ENCODE measurements at places on chromosomes 16 and 17.
A peak's percentile ranks its signal among the peaks of the same experiment; 100 is the strongest.

- peak; percentile 88 for DNase-seq
Measured at GRCh38 chr17:47889734-47890529, 6.1 kb upstream of the SP2 start.

DNA sequence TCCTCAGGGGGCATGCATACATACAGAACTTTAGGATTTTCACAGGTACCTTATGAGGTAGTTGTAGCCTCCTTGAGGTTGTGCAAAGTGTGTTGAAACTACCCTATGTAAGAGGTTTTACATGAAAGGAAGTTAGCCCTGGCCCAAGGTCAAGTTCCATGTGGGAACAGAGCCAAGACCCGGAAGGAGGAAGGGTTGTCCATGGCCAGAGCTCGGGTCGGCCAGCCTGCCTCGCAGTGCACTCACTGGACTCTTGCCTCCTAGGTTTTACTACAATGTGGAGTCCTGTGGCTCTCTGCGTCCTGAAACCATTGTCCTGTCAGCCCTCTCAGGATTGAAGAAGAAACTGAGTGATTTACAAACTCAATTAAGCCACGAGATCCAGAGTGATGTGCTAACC is 8.2 kb downstream of the POLR2C start:
- DNase-seq = no peak

DNA sequence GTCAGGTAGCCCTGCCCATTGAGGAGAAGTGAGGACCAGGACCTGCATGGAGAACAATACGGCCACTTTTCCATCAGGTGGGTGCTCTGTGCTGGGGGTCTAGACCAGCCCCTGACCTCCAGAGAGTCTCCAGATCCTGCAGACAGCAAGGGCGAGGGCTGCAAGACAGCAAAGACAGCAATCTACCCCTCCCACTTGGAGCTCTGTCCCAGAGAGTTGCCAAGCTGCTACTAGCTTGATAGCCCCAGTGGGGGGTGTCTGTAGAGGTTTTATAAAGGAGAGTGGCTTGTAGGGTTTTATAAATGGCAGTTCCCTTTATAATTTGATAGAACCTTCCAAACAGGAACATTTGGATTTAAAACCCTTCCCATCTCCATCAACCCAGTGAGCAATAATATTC is 16.7 kb upstream of the SLFN11 start:
- no peak for DNase-seq

DNA sequence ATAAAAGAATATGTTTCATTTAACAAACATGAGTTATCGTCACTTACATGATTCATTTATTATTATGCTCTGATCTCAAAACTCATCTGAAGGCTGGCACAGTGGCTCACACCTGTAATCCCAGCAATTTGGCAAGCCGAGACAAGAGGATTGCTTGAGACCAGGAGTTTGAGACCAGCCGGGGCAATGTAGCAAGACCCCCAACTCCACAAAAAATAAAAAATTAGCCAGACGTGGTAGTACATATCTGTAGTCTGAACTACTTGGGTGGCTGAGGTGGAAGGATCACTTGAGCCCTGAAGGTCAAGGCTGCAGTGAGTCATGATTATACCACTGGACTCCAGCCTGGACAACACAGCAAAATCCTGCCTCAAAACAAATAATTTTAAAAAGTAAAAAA is 16.0 kb downstream of the APPBP2 start:
- no peak for DNase-seq

DNA sequence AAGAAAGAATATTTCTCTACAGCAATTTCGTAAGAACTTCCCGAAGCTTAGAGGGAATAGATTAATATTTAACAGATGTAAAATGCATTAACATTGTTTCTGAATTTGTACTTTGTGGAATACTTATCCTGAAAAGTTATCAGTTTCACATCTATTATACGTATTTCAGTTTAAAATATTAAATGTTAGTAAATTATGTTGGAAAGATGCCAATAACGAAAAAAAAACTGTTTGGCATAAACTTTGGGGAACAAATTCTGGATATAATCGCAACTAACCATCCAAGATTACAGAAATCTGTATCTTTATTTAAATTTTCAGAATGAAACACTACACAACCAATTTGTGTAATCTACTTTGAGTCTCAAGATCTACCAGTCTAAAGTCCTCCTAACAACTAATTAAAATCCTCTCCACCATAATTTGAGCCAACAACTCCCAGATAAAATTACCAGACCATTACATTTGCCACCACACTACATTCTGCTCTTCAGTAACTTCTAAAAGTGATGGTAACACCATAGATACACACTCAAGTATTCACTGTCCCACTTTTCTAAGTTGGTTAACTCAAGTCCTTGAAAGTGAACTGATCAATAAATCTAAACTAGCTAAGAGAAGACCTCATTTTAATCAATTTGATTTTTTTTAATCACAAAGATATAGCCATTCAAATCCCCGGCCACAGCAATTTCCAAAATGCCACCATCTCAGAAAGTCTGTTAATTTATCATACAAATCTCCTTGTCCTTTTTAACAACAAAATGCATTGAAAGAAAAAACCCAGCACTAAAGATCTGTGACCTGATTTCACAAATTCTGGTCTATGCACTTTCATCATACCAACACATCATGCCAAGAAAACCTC is 2.0 kb downstream of the SIAH1 start:
- no peak for DNase-seq

DNA sequence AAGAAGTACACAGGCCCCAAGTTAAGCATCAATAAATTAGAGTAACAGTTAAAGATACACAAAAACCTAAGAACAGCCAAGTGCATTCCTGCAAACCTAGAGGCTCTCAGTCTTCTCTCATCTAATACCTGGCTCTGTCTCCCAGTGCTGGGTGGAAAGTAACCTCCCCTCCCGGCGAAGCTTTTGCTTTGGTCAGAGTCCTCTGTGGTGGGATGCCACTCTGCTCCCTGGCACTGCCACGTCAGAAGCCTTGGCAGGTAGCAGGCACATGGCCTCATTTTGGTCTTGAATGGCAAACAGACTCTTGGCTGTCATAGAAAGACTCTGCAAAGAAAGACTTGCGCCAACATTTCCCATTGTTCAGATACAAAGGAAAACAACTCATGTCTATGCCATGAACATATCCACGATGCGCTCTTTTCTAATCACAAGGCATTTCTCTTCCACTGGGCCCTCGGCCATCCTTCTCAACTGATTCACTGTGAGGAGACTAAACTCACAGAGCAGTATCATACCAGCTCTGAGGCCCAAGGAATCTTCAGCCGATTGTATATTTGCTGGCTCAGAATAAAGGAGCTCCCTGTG is 21.2 kb downstream of the MTHFSD start:
- DNase-seq = no peak
